Pancreas (tissue), 10 donors: ENCODE measurements at places on chromosomes 11 and 22. TPM values are rescaled to one million over a fixed set of nuclear protein-coding genes. Genes with fewer than 3 reads are reported as not detected.

DNA sequence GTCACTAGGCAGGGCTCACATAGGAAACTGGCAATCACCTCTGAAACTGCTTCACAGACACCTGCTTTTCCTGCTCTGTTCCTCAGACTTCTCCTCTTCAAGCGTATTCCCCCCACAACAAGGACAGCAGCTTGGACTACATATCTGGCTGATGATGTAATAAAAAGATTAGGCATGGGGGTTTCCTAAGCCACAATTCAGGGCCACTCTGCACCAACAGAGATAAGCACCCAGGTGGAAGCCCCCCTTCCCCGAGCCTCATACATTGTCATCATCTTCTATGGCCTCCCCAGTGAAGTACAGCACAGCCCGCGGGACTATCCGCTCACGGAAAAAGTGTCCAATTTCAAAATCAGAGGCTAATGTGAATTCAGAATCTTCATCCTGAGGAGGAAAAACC is 25.0 kb upstream of the PHLDA2 start:
- no peak for DNase-seq

DNA sequence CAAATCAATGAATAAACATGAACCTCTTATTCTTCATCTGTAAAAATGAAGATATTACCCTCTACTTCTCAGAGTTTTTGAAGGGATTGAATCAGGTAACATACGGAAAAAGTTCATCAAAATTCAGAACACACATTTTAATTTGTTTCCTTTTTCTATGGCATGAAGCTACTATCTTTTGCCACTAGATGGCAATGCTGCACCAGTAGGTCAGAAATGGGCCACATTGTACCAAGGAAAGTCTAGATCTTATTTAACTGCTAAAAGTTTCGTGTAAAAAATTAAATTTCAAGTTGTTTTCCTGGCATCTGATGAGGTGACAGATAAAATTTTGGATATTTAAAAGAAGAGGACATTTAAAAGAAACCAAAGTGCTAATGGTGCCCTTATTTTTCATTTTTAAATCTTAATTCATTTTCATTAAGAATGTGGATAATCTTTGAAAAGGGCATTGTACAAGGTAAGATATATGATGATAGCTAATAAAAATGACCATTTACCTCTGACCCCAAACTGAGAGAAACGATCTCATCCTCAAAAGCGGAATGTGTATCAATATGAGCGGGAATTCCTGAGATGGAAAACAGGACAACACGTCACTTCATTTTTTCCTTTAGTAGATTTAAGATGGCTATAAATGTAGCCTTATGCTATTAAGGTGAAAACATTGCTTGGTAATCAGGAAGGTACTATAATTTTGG is 16.1 kb downstream of the ALKBH8 start:
- no peak for DNase-seq

GRCh38 chr22:49850021-49850911 is 3.4 kb upstream of the ZBED4 start:
- no peak for DNase-seq

- DNase-seq = peak; percentile 94
Observed at GRCh38 chr22:36385491-36386350, 2.0 kb downstream of the MYH9 start.

GRCh38 chr11:6637871-6638270 is 17.7 kb downstream of the DCHS1 start:
- peak; percentile 61 for DNase-seq

GRCh38 chr22:36584666-36585065 is 55.7 kb upstream of the EIF3D start:
- no peak for DNase-seq

GRCh38 chr11:33624083-33624482 is 76.5 kb downstream of the C11orf91 start:
- DNase-seq = no peak

DNA sequence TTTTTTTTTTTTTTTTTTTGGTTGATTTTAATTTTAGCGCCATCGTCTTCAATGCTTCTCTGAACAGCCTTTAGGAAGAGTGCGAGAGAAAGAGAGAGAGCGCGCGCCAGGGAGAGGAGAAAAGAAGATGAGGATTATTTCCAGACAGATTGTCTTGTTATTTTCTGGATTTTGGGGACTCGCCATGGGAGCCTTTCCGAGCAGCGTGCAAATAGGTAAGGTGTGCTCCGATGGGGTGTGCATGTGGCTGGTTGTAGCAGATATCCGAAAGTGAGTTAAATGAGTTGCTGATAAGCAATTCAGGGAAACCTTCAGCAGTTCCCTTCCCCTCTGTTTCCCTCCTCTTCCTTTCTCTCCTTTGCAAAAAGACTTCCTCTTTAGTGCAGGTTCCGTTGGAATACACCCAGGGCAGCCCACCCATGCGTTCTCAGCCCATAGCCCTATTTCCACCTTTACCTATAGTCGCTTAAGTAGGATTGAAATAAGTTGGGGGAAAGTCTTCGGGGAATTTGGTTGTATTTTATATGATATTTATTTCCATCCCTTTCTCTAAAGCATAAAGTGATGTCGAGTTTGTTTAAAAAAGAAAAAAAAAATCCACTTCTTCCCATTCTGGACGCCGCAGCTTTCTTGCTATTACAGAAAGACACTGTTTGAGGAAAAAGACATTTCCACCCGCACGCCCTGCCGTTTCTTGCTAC is 1.1 kb downstream of the GRIA4 start:
- DNase-seq = no peak

DNA sequence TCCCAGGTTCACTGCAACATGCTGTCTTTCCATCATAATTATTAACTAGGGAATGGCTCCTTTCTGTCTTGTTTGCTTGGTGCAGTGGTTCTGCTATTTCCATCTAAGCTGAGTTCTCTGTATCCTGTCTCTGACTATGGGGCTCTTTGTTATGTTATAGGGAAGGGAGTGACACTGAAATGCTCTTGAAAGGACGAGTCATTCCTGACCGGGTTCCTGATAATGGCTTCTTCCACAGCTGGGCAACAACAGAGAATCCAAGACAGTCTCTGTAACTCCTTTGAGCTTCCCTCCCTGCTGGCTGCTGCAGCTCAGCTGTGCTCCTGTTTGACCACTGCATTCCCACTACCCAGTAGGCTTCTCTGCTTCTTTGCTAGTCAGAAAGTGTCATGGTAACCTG is 24.1 kb downstream of the OR2AT4 start:
- DNase-seq = no peak

GRCh38 chr11:17157761-17158160 is 50.0 kb downstream of the PIK3C2A start:
- no peak for DNase-seq

- no peak for DNase-seq
Observed at GRCh38 chr11:12284316-12285050, 92.9 kb upstream of the PARVA start.

- no peak for DNase-seq
Observed at GRCh38 chr22:32119568-32120235, 39.4 kb downstream of the C22orf42 start.

DNA sequence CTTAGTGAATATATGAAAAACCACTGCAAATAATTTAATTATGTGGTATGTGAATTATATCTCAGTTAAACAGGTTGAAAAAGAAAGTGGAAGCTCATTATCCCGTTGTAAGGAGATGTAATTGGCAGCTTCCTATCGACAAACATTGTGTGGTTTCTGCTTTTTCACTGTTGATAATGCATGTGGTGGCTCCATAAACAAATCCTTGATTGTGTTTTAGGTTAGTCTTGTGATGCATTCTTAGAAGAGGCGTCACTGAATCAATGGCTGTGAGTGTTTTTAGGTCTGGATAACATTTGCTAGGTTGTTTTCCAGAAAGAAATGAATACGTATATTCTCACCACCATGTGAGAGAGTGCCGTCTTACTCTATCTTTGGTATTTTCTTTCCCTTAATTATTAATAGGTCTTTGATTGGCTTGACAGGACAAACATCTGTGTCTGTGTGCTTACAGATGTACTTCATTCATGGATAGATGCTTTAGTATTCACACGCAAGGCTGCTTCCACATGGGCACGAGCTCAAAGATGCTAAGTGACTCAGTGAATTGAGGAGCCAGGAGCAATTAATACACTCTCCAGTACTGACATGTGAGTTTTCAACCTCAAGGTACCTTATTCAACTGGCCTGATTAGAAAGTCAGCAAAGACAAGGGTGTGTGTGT is 166.7 kb downstream of the TBC1D22A start:
- no peak for DNase-seq

DNA sequence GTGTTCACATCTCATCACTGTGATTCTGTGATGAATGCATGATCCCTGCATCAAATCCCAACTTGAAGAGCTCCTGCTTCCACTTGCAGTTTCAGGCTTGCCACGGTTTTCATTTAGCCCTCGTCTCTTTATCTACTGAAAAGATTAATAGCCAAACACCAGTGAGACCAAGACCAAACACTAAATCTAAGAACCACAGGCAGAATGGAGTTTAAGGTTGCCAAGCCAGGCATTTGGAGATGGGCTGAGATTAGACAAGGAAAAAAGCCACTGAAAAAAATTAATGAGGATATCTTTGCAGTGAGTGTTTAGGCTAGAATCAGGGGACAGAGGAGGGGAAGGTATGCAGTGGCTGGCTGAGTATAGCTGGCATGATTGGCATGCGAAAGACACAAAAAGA is 227.2 kb upstream of the BLID start:
- no peak for DNase-seq

DNA sequence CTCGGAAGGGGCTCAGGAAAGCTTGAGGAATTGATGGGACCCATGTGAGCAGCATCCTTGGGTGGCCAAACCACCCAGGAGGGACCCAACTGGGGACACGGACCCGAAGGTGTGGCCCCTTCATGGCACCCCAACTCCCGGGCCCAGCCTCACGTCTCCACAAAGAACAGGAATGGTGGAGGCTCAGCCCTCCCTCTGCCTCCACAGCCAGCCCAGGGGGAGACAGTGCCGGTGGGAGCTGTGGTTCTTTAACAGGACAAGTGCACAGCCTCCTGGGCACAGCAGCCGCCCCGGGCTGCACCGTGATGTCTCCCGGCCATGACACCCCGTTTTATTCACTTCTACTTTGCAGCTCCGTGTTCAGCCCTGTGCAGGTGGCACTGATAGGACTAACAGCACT is 587.2 kb downstream of the BRD1 start:
- DNase-seq = no peak

GRCh38 chr11:17648528-17648927 is 70.8 kb upstream of the MYOD1 start:
- DNase-seq = no peak

- DNase-seq = no peak
Observed at GRCh38 chr11:33701302-33702230, 940 bp upstream of the C11orf91 start.

- no peak for DNase-seq
Observed at GRCh38 chr11:18804199-18804999, 12.8 kb upstream of the PTPN5 start.

- no peak for DNase-seq
Observed at GRCh38 chr11:45844822-45845578, 2.3 kb upstream of the CRY2 start.

SLC22A6 gene
- not detected for total RNA-seq

ZNF214 gene
- total RNA-seq = 1.7 TPM

ADM gene
- total RNA-seq = 6.7 TPM

LRRN4CL gene
- total RNA-seq = 0.69 TPM

H19 gene
- total RNA-seq = 239 TPM

TMEM86A gene
- total RNA-seq = 4.3 TPM

TPH1 gene
- total RNA-seq = 0.16 TPM

SCUBE2 gene
- total RNA-seq = 33.7 TPM

TMEM138 gene
- total RNA-seq = 10.8 TPM

GAB4 gene
- not detected for total RNA-seq

WT1 gene
- 1.9 TPM for total RNA-seq
